NCI-H446 (cell line): ENCODE measurements at places on chromosomes 1 and 21.
A peak's percentile ranks its signal among the peaks of the same experiment; 100 is the strongest.

DNA sequence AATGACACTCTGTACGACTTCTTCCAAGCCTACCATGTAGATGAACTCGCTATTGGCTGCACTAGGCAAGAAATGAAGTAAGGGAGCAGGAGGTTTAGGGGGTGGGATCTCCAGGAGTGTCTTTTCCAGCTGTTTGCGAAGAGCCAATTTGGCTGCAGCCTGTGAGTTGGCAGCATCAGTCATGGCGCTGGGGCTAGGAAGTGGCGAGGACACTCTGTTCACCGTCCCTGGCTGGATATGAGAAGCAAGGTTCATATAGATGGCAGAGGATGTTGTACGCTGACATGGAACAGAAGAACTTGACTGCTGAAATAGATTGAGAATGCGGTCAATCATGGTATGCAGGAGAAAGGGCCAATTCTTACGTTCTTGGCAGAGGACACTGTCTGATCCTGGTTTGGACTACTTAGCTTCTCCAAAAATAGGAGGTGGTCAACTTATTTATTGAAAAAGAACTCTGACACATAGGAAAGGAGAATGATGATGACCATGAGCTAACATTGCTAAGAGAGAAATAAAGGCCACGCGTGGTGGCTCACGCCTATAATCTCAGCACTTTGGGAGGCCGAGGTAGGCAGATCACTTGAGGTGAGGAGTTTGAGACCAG lies 41.2 kb downstream of the SLC27A3 start:
- no peak for DNase-seq

DNA sequence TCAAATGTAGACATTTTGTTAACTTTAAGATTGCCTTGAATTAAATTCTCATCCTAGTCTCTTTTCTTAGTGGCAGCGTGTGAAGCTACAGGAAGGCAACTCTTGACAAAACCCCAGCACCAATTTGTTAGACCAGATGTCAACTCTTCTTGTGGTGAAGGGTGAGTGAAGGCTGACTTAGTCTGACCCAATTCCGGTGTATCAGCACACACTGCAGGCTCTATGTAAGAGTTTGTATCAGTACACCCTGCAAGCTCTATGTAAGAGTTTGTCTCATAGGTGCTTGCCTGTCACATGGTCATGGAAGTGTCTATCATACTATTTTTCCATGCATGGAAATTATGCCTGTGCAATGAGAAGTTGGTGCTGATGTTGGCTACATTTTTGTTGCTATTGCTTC lies 16.8 kb downstream of the CR2 start:
- DNase-seq: no peak

- peak; percentile 38 for DNase-seq
Measured at GRCh38 chr1:181021811-181022434, 747 bp downstream of the STX6 start.

GRCh38 chr1:210754878-210755665 lies 378.9 kb downstream of the KCNH1 start:
- peak; percentile 39 for DNase-seq

DNA sequence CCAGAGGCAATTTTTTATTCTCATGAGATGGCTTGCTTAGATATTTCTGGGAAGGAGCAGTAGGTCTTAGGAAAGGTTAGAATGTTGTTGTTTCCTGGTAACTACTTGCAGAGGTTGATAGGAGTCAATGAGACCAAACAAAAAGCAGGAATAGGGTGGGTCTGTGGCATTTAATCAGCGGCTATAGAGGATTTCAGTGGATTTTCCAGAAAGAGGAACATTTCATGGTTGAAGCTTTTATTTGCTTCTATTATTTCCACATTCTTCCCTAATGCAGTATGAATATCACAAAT lies 111.3 kb upstream of the PALMD start:
- DNase-seq: no peak

DNA sequence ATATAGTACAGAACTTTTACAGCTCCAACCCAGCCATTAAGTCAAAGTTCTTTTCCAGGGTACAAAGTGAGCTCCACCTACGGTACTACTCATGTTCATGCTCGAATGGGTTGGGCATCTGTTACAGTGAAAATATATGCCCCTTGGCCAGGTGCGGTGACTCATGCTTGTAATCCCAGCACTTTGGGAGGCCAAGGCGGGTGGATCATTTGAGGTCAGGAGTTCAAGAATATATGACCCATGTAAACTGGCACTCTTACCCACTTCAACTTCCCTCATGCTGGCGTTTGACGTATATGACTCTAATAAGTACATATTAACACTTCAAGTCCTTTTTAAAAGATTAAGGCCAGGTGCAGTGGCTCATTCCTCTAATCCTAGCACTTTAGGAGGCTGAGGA lies 71.3 kb upstream of the PKN2 start:
- DNase-seq: no peak

GRCh38 chr21:44649521-44650100 lies 3.4 kb downstream of the KRTAP10-11 start:
- no peak for DNase-seq

GRCh38 chr1:17673329-17674072 lies 81.6 kb upstream of the ACTL8 start:
- no peak for DNase-seq

DNA sequence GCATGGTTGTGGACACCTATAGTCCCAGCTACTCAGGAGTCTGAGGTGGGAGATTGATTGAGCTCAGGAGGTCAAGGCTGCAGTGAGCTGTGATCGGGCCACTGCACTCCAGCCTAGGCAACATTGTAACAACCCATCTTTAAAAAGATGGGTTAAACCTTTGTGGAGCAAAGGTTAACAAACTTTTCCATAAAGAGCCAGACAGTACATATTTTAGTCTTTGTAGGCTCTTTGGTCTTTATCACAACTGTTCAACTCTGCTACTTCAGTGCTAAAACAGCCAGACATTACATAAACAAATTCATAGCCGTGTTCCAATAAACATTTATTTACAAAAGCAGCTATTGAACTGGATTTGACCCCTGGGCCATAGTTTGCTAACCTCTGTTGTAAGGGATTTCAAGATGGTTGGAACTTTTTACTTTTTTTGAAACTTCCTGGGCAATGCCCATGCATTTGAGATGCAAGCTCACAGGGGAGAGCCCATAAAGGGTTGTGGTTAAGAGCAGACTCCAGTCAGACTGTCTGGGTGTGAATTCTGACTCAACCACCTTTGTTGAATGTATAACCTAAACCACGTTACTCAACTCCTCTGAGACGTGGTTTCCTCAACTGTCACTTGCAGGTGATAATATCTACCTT lies 10.8 kb downstream of the INAVA start:
- DNase-seq: no peak

GRCh38 chr1:69230208-69230607 lies 337.5 kb upstream of the LRRC7 start:
- no peak for DNase-seq
